ENCODE measurements at places on chromosomes 1 and 21. TPM values are rescaled to one million over a fixed set of nuclear protein-coding genes. Genes with fewer than 3 reads are reported as not detected.

The KCNN3 gene
- total RNA-seq: 0.06 TPM

The KRTAP19-3 gene
- not detected for total RNA-seq

The SLC9C2 gene
- not detected for total RNA-seq

The NRIP1 gene
- total RNA-seq: 27.3 TPM

The AGT gene
- not detected for total RNA-seq

The WDR4 gene
- total RNA-seq: 27.2 TPM

The CASZ1 gene
- 11.0 TPM for total RNA-seq

The LCE6A gene
- not detected for total RNA-seq

The SELP gene
- total RNA-seq: 0.45 TPM

The PLPPR5 gene
- total RNA-seq: not detected

The DFFB gene
- total RNA-seq: 14.3 TPM

The SYDE2 gene
- total RNA-seq: 4.1 TPM
